ENCODE measurements at places on chromosomes 2 and 18.

DNA sequence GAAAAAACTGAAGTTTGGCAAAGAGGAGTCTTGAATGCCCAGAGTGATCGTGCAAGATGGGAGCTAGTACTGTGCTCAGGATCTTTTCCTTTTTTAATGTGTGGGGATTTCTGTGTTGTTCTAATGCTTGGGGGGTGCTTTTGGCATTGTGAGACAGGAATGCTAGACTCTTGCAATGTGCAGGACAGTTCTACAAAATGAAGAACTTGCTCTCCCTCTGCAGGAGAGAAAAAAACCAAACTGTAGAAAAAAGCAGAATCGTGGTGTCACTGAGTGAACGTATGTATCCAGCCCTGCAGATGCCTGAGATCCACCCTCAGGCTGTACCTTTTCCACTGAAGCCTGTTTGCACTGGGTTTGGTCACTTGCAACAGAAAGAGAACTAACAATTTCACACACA is 12.1 kb upstream of the TTC39C start:
- DNase-seq, result no peak

DNA sequence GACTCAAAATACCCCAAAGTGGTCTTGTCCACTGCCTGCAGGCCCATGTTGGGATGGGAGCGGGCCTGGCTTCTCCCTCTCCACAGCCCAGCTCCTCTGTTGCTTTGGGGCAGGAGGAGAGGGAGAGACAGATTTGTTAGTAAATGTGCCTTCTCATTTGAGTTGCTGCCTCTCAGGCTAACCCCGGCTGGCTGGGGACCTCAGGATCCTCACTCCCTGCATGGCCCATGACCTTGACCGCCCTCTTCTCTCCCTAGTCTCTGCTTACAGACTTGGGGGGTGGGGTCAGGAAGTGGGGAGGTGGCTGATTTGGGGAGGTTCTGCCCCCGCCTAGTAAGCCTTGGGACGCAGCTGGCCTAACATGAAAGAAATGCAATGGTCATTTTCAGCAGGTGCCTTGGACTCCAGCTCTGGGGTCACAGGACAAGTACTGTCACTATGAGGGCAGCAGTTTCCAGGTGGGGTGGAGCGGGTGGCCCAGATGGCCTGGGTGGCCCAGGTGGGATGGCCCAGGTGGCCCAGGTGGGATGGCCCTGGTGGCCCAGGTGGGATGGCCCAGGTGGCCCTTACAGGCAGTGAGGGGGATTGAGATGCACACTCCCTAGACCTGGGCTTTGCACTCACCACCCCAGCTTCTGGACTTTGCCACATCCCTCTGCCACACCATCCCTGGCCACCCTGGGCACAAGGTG is 24.1 kb downstream of the HJURP start:
- DNase-seq, result no peak

DNA sequence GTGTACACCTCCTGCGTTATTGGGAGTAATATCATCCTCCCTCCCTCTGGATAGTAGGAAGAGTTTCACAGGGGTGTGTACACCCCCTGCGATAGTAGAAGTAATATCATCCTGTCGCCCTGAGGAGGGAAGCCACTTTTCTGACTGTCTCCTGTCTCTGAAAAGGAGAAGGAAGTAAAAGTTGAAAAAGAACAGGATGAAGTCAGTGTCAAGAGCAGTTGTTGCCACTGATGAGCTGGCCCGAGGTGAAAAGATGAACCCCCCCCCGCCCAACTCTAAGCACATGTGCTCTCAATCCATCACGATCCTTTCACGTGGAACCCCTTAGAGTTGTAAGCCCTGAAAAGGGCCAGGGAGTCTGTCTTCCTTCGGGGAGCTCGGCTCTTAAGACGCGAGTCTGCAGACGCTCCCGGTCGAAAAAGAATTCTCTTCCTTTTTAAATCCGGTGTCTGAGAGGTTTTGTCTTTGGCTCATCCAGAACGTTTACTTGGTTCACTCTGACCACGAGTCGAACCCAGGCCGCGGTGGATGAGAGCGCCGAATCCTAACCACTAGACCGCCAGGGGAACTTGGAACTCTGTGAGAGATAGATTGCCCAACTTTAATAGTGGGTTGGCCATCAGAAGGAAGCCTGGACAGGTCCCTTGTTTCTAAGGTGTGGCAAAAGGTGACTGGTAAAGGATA is 22.4 kb upstream of the NAGK start:
- DNase-seq, result no peak

DNA sequence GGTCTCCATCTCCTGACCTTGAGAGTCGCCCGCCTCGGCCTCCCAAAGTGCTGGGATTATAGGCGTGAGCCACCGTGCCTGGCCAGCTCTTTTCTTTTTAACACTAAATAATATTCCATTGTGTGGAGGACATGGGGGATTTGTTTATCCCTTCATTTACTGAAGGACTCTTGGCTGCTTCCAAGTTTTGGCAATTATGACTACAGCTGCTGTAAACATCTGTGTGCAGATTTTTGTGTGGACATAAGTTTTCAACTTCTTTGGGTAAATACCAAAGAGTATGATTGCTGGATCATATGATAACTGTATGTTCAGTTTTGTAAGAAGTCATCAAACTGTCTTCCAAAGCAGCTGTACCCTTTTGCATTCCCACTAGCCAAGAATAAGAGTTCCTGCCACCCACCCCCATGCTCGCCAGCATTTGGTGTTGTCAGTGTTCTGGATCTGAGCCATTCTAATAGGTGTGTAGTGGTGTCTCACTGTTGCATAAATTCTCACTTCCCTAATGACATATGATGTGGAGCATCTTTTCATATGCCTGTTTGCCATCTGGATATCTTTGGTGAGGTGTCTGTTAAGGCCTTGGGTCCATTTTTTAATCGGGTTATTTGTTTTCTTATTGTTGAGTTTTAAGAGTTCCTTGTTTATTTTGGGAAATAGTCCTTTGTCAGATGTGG is 52.2 kb downstream of the TNFRSF11A start:
- no peak for DNase-seq

DNA sequence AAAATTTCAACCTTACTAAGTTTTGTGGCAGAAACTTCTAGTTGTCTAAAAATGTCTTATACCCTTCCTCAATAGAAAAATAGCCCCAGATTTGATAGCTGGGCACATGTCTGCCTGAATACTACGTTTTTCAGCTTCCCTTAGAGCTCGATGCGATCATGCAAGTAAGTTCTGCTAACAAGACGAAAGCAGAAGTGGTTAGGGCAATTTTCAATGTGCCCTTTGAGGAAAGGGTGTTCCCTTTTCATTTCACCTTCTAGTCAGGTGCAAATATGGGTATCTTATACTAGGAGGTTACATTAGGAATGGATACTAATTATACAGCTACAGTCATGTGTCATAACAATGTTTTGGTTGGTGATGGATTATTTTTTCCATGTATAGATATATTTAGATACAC is 1572.1 kb upstream of the LRRTM1 start:
- no peak for DNase-seq

DNA sequence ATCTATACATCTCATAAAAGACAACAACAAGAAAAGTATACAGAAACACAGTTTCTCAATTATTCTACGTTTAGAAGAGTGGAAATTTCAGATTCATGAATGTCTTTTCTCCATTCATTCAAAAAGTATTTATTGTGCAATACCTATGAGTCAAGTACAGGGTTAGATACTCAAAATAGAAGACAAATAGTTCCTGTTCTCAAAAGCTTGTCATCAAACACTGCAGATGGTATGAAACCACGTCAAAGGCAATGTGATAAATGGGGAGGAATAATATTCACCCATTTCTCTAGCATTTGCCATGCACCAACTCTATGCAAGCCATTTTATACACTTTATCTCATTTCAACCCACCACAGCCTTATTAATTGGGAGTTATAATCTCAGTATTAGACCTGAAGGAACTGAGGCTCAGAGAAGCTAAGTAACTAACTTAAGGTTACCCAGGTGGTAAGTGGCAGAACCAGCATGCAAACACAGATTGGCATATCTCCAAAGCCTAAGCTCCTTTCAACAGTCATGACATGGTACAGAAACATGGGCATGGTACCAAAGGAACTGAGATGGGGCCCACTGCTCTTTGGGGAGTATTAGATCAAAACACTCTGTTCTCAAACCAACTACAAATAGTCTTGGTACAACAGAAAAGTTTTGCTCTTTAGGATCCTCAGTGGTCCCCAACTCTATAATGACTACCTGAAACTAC is 67.2 kb upstream of the NPAS2 start:
- DNase-seq, result no peak

DNA sequence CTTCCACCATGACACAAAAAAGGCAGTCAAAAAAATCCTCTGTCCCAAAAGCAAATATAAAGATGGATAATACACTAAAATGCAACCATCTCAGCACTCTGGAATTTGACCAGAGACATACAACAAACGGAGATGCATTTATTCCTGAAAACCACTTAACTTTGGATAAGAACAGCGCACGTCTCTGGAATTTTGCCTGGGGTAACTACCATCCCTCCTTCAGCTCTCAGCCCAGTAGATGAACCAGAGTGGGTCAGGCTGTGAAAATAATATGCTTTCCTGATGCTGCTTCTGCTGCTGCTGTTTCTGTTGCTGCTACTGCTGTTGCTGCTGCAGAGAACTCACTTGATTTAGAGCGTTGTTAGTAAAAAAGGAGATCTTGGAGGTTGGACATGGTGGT is 133.8 kb upstream of the ACVR2A start:
- DNase-seq, result no peak

GRCh38 chr2:12051831-12052230 is 305.4 kb downstream of the LPIN1 start:
- no peak for DNase-seq

- DNase-seq, result no peak
Measured at GRCh38 chr2:138780446-138780880, 273 bp upstream of the NXPH2 start.

DNA sequence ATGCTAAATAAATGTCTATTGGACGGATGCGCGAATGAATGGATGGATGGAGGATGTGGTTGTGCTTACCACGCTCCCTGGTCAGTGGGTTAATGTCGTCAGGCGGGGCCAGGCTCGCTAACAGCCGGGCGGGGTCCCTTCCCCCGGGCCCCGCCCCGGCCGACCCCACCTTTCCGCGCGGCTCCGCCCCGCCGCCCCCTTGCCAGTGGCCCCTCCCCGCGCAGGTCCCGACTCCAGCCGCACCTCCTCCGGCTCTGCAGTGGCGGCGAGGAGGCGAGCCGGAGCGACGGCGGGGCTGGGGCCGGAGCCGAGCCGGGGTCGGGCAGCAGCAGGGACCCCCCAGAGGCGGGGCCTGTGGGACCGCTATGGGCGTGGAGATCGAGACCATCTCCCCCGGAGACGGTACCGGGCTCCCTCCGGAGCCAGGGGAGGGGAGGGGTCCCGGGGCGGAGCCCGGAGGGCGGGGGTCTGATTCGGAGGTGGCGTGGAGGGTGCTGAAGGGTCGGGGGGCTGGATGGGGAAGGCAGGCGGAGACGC is at the start of gene FKBP1B:
Gene FKBP1B, plus strand, starts transcription at position 257 of the 537 bp plus-strand sequence. Its CDS starts 109 bp downstream, at position 366.
- no peak for DNase-seq

DNA sequence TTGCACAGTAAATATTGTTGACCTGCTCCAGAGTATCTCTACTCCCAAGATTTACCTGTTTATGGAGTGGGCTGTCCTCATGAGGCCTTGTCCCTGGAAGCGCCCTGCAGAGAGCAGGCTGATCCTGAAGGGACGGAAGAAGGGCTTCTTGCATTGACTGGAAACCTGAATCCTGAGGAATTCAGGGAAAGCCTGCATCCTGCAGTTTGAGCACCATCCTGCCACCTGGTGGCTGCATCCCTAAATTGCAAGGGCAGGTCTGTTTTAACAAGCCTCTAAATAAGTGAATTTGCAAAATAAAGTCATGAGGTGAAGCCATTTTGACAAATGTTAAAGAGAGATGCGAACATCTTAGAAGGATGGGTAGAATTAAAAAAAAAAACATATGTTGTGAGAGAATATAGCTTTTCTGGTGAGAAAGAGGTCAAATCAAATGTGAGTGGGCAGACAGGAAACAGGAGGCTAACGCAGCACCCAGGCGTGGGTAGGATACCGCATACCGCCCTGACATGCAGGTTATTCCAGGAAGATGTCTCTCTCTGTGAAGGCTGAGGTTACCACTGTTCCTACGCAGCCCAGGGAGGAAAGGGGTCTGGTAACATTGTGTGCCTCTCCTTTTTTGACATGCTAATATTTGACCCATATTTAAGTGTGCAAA is 754.9 kb downstream of the RNF144A start:
- peak; percentile 49 for DNase-seq

DNA sequence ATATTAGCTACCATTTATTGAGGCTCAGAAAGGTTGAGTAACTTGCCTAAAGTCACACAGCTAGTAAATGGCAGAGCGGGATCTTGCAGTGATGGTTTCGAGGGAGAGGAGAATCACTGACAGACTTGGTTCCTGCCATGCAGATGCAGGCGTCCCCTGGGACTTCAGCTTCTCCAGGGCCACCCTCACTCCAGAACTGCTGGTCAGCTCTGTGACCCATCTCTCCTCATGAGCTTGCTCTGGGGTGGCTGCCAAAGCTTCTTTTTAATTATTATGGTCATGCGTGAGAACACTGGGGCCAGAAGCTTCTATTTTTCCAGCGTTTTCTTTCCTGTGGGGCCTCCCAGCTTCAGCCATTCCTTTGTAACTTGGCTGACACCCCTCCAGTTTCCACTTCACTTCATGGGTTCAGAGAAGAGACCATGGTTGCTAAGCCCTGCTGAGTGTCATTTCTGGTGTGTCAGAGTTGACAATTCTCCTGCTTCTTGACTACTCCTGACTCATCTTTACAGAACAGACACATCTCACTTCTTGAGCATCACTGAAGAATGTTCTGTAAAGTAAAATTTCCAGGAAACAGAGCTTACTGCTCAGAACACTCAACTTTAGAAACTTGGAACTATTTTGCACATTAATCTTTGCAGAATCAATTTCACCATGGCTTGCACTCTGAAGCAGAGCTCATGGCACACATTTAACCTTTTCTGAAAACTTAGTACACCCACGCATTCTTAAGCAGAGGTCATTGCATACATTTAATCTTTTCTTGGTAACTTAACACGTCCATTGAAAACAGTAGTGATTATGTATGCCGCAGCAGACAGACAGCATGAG is 70.4 kb downstream of the IL1R2 start:
- no peak for DNase-seq

GRCh38 chr2:62996534-62997186 is 54.0 kb upstream of the OTX1 start:
- no peak for DNase-seq

DNA sequence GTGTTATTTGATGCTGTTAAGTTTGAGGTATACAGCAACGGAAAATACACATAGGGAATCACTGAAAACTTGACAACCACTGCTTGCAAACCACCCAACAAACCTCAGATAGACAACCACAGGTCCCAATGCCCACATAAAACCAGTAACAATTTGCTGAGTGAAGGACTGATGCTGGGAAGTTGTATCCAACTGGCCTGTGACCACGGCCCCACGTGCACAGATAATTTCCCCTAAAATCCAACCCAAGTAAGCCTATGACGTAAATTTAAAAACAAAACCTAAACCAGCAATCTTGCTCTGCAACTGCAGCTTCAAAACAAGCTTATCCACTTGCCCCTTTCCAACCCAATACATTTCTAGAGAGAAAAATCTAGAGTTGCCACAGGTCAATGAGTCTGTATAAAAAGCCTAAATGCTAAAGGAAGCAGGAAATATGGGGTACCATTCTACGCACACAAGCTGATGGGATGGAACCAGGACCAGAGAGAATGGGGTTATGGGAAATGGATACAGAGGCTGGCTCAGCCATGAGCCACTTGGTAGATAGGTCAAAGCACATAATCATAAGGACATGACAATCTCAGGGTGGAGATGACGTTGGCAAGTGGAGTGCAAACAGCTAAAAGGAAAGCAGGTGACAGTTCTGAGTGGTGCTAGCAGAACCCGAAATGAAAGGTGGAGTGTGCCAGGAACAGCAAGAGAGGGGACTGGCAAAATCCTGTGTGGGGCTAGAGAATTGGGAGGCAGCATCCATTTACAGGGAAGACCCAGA is 27.8 kb upstream of the CREB1 start:
- no peak for DNase-seq
